ENCODE measurements at places on chromosomes 2 and 18.

GRCh38 chr2:43292851-43293743 lies 66.7 kb upstream of the ZFP36L2 start:
- DNase-seq, result no peak

- no peak for DNase-seq
These were observed 41.4 kb upstream of the ITGB6 start for GRCh38 chr2:160241251-160242137.

DNA sequence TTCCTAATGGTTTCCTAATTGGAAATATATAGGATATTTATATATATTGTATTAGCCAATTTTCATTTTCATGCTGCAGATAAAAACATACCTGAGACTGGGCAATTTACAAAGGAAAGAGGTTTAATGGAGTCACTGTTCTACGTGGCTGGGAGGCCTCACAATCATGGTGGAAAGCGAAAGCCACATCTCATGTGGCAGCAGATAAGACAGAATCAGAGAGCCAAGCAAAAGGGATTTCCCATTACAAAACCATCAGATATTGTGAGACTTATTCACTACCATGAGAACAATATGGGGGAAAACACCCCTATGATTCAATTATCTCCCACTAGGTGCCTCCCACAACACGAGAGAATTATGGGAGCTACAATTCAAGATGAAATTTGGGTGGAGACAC lies 242.5 kb upstream of the NETO1 start:
- DNase-seq, result no peak

DNA sequence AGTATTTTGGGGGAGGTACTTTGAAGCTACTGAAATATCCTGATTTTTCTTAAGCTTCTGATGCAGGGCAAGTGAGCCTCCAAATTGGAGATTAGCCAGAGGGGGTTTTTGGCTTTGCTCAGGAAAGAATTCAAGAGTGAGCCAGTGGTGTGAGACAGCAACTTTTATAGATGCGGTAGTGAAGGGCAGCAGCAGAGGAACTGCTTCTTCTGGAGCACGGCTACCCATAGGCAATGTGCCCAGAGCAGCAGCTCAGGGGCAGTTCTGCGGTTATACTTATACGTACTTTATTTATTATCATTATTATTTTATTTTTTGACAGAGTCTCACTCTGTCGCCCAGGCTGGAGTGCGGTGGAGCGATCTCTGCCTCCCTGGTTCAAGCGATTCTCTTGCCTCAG lies 19.8 kb upstream of the NT5DC4 start:
- peak; percentile 48 for DNase-seq

DNA sequence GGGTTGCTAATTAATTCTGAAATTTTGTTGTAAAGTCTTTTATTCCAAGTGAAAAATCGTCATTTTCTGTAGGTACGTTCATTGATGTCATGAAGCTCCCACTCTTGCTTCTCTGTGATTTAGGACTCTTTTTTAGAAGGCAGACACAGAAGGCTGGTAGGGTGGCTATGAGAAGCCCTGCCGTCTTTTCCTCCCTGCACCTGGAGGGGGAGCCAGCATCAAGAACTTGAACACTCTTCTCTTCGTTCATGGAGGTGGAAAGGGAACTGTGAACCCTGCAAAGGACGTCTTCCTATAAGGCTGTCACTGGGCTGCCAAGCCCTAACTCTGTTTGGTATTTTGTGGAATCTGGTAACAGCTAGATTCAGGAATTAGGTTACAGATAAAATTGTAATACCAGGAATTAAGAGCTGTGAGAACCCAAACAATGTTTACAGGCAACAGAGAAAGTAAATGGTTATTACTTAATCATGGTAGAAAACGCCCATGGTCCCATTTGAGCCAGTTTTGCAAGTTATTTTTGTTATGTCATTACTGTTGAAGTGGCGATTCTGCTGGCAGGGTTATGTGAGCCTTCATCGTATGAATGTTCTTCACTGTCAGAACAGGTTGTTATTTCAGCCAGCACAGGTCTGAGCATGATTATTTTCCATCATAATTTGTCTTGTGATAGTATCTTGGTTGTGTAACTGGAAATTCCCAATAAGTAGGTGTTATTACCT lies 112.2 kb downstream of the OSBPL6 start:
- DNase-seq, result peak; percentile 49

GRCh38 chr2:181742922-181743722 lies 62.8 kb upstream of the NEUROD1 start:
- peak; percentile 83 for DNase-seq

DNA sequence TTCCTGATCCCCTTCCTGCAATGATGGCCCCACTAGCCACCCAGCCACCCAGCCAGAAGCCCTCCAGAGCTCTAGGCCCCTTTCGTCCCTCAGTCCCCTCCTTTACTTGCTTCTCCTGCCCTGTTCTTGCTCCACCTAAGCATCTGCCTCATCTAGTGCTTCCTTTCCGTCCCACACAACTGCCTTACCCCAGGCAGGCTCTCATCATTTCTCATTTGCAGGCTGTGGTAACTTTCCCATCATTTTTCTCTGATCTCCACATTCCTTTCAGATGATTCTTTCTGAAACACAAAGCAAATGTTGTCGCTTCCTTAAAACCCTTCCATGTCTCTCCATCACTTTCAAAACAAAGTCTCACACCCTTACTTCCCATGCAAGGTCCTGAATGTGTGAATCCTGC lies 459.8 kb downstream of the METTL4 start:
- DNase-seq, result no peak

DNA sequence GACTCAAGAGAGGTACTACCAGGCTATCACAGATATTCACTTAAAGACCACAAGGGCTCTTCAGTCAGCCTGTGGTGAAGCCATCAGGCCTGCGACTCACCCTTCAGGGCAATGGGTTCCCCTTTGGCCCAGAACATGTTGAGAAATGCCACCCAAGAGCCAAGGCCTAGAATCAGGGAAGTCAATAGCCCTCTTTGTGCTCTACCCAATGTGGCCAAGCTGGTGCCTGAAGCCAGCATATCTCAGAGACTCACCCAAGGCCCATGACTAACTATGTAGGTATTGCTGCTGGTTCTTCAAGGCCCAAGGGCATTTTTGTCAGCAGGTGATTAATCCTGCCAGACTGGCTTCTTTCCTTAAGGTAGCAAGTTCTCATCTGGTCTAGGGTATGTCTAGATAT lies 338.9 kb upstream of the SETBP1 start:
- DNase-seq, result no peak

- DNase-seq, result no peak
These were observed 332.1 kb upstream of the FAM98A start for GRCh38 chr2:33931164-33931563.

DNA sequence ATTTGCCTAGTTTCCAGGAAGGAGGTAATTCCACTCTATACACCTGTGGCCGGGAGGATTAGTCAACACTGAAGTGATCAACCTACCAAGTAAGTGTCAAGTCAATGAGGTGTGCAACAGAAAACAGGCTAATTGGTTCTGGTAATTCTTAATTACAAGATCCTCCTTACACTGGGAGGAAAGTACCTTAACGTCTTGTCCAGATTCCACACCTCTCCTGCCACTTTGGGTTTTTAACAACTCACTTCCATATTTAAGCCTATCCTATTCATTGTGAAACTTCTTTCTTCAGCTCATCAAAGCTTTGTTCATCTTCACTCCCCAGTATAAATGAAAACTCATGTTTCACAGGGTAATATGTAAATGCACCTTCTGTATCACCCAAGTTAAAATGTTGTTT lies 22.0 kb upstream of the MAP4K4 start:
- DNase-seq, result no peak

- no peak for DNase-seq
These were observed 92.8 kb downstream of the COLEC12 start for GRCh38 chr18:407626-408224.

- no peak for DNase-seq
These were observed 23.3 kb downstream of the ERCC3 start for GRCh38 chr2:127270663-127271062.

DNA sequence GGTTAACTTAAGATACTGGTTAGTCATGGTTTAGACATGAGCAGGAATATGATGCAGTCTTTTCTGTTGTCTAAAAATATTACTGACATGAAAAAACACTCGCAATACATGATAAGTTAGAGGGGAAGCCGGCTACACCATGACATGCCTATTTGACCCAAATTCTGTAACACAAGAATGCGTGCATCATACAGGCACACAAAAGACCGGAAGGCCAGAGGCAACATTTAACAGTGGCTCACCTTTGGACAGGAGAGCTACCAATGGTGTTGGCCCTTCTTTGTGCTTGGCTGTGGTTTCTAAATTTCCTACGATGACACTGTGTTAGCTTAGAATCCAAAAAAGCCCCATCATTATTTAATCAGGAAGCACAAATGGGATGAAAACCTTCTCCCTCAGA lies 4.1 kb downstream of the PARD6G start:
- no peak for DNase-seq

GRCh38 chr2:168149986-168150385 lies 97.4 kb downstream of the STK39 start:
- DNase-seq, result no peak

- DNase-seq, result no peak
These were observed 50.0 kb downstream of the XRCC5 start for GRCh38 chr2:216159144-216159543.

GRCh38 chr18:48497863-48498262 lies 41.0 kb upstream of the CTIF start:
- DNase-seq, result no peak

GRCh38 chr2:220134756-220135534 lies 507.5 kb downstream of the SLC4A3 start:
- DNase-seq, result no peak

DNA sequence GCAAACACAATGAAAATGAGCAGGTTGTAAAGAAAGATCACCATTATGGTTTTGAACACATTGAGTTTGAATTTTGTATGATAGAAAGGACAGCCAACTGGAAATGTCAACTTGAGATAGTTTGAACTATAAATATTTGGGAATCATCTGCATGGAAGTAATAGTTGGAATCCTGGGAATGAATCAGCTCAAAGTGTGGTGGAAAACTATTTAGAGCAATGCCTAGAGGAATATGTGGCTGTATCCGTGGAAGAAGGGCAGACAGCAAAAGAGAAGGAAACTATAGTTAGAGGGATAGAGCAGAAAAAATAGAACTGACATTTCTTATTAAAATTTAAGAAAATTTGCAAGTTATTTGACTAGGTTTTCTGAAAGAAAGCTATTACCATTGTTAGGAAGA lies 112.5 kb upstream of the OTX1 start:
- DNase-seq, result no peak

- no peak for DNase-seq
These were observed 33.5 kb upstream of the MAP4K3 start for GRCh38 chr2:39470580-39470979.

DNA sequence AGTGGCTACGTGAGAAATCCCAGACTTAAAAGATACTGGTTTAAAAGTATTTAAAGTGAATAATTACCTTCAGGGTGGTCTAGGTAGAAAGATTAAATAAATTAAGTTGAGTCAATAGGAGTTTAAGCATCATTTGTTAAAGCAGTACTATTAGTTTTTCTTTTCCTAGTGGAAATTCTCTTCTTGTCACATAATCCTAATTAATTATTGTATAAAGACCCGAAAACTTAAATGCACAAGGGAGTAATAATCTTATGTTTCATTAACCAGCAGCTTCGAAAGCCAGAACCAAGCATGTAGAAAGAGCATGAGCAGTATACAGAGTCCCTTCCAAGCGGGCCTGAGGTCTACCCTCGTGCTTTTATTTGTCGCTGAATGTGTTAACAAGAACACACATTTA lies 90.2 kb upstream of the SKOR2 start:
- no peak for DNase-seq

- DNase-seq, result no peak
These were observed 714.5 kb downstream of the PLCL1 start for GRCh38 chr2:198518935-198519334.

GRCh38 chr2:43133336-43133707 lies 93.1 kb downstream of the ZFP36L2 start:
- DNase-seq, result no peak
